ENCODE measurements at places on chromosomes 4 and X.
A peak's percentile ranks its signal among the peaks of the same experiment; 100 is the strongest.

- DNase-seq: no peak
Observed at GRCh38 chr4:101262683-101263082, 84.6 kb downstream of the PPP3CA start.

DNA sequence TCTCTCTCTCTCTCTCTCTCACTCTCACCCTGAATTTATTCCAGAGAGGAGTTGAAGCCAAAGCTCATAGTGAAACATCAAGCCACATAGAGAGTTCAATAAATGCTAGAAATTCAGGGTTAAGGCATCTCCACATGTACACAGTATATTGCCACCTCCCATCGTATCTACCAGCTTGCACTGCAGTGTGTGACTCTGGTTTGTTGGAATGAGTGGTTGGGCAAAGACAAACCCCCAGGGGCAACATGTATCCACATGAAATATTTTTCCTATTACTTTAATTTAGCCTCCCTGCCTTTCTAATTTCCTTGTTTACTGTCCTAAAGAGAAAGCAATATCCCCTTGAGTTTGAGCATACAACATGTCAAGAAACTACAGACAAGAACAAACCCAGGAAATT, 247.3 kb downstream of the SPATA18 start:
- no peak for DNase-seq

- peak; percentile 86 for DNase-seq
Observed at GRCh38 chrX:107205770-107206696, at the start of the genes DNAAF6 and NUP62CL. DNAAF6 (plus strand) TSS chrX:107206611; CDS start chrX:107212876, 6,265 bp downstream. NUP62CL (minus strand) TSS chrX:107206433; CDS start chrX:107175146, 31,287 bp downstream.

GRCh38 chr4:17072483-17072882, 174.0 kb upstream of the LDB2 start:
- no peak for DNase-seq

DNA sequence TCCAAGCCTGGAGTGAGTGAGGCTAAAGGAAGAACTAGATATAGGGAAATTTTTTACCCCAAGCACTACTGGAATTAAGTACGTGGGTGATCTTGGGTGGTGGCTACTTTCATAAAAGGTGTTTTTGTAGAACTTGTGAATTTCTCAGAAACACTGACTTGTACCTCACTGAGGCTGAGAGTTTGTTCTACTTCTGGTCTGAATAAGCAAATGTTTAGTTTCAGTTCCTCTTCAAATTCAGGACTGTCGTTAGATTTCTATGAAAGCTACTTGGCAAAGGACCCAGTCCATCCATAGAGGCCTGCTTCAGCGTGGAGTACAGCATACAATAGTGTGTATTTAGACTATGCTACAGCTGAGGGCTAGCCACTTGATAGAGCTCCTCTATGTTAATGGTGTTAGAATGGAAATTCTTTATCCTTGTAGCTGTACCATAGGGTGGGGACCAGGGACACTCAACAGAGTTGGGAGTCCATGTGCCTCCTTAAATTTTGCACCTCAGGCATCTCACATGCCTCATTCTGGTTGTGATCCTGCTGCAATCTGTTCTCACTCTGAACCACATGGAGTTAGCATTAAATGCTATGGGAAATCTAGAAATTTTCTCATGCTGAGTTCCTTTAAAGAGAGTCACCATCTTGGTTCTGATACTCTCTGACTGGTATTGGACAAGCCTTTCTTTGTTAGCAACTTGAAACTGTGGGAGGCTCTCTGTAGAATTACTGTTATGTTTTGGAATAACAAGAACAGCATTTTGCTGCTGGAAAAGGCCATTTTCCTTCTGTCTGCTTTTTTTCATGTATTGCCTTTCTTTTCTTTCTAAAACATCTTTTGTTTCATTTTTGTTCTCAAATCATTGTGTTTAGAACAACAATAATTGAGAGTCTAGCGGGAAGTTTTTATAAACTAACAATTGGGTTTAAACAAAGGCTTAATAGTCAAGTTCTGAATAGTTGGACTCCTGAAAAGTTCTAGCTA, 86.8 kb downstream of the PDGFRA start:
- DNase-seq: no peak

GRCh38 chr4:75432683-75433082, 81.5 kb downstream of the RCHY1 start:
- DNase-seq: no peak

GRCh38 chr4:173257732-173258717, 76.1 kb downstream of the HMGB2 start:
- DNase-seq: peak; percentile 62

GRCh38 chr4:173254646-173255045, 79.5 kb downstream of the HMGB2 start:
- DNase-seq: no peak

- no peak for DNase-seq
Observed at GRCh38 chr4:86657382-86657781, 63.3 kb downstream of the PTPN13 start.

DNA sequence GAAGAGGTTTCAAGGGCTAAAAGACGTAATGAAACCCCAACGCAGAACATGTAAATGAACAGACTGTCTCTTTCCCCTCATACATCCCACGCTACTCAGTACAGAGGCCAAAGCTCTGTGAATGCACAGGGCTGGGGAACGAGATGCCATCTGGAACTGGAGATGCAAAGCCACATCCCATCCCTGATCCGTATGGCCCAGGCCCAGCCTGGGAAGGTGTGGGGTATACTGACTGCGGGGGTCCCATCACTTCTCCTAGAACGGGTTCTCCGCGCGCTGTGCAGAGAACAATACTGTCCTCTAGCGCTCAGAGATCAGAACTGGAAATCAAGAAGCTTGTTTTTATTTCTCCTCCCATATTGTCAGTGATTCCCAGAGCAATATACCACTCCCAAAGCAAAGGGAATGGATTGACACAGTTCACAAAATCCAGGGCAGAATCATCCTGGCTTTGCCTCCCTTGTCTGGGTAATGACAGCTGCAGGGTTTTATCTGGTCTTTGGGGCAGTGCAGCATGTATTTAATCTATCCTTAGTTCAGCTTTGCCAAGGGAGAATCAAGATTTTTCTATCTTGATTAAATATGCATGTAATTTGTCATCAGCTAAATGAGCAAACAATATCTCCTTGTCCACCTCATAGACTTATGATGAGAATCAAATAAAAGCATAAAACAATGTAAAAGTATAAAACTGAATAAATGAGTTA, 47.3 kb upstream of the TLR3 start:
- DNase-seq: no peak

DNA sequence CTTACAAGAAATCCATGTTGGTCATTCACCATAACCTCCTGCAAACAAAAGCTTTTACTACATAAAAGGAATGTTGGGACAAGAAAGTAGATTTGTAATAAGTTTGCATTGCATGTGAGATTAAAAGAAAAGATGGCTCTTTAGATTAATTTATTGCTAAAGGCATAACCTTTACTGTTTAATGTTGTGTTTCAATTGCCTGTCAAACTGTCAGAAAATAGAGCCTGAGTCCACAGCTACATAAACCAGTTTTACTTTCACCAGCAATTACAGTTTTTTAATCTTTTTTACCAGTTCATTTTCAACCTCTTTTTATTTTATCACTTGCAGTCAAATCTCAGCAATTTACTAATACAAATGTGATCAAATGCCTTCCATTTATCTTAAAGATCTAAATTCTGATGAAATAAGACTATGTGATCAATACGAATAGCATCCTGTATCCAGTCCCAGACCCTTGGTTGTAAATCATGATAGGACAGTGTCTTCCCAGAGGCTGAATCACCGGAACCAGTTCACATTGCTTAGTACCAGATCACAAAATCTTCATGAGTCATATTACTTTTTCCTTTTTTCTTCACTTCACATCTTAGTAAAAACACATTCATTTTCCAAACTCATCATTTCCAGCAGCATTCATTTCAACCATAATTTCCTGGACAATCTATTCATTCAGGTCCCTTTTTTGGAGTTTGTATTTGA, 95.4 kb upstream of the FRG1 start:
- no peak for DNase-seq

- DNase-seq: no peak
Observed at GRCh38 chr4:6121276-6121850, 79.0 kb downstream of the JAKMIP1 start.

GRCh38 chr4:94897023-94897422, 139.3 kb downstream of the BMPR1B start:
- DNase-seq: no peak

- peak; percentile 55 for DNase-seq
Observed at GRCh38 chr4:88659055-88659889, 38.4 kb downstream of the NAP1L5 start.

GRCh38 chr4:158682066-158682465, 10.0 kb downstream of the ETFDH start:
- no peak for DNase-seq

GRCh38 chrX:22541926-22542325, 269.2 kb downstream of the CBLL2 start:
- DNase-seq: no peak

DNA sequence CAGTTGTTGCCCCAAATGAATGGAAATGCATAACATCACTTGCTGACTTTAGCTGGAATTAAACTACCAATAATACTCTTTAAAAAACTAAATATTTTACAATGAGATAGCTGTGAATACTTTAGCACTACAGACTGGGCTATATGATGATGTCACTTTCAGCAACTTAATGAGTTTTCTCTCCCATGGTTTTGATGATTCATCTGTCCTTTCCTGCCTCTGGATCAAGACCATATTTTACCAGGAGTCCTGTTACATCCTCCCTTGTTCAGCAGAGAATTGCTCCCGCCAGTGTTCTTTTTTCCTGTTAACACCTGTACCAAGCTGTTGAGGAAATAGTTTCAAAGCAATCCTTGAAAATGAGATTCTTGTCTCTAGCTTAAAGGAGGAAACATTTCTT, 543.0 kb downstream of the SPRY1 start:
- no peak for DNase-seq

- DNase-seq: no peak
Observed at GRCh38 chr4:31929676-31930345, 1209.6 kb downstream of the PCDH7 start.

- DNase-seq: no peak
Observed at GRCh38 chr4:81021142-81021944, 9.2 kb upstream of the BMP3 start.

DNA sequence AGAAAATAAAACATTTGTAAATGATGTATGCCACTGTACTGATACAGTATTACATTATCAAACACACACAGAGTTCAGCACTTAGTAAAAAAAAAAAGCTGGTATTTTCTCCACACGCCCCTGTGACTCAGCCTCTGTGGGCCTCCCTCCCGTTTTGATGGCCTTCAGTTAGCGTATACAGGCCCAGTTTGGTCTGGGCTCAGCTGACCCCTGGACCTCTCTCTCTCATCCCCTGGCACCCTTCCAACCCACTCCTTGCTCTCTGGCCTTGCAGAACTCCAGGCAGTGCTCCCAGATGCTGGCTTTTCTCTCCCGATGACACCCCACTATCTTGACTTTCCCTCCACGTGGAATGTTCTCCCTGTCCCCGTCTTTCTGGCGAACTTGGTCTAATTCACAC, 89.0 kb upstream of the LIMCH1 start:
- no peak for DNase-seq

GRCh38 chr4:104022226-104022625, 302.4 kb upstream of the TACR3 start:
- DNase-seq: no peak

- DNase-seq: no peak
Observed at GRCh38 chr4:111404673-111405072, 740.6 kb upstream of the FAM241A start.

GRCh38 chrX:22999696-23000223, at the start of gene DDX53:
DDX53 (plus strand) TSS chrX:22999960; CDS start chrX:23000058, 98 bp downstream.
- DNase-seq: no peak

GRCh38 chr4:130054908-130055307, 959.0 kb downstream of the C4orf33 start:
- no peak for DNase-seq

DNA sequence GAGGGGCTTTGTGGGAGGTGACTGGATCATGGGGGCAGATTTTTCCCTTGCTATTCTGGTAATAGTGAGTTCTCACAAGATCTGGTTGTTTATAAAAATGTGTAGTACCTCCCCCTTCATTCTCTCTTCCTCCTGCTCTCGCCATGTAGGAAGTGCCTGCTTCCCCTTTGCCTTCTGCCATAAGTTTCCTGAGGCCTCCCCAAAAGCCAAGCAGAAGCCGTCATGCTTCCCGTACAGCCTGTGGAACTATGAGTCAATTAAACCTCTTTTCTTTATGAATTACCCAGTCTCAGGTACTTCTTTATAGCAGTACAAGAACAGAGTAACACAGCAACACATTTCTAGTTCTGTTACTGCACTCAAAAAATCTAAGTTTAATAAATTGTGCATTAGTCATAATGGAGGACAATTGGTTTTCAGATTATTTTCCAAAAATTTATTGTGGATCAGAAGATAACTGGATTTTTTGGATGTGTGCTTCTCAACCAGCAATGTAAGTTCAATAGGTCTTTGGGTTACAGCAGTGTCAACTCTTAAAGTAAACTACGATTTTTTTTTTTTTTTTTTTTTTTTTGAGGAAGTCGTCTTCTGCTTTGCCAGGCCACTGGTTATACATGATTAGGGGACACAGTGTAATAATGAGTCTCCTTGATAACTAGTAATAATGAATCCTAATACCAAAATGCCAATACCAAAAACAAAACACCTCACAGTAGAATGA, 69.9 kb downstream of the CHIC2 start:
- no peak for DNase-seq

DNA sequence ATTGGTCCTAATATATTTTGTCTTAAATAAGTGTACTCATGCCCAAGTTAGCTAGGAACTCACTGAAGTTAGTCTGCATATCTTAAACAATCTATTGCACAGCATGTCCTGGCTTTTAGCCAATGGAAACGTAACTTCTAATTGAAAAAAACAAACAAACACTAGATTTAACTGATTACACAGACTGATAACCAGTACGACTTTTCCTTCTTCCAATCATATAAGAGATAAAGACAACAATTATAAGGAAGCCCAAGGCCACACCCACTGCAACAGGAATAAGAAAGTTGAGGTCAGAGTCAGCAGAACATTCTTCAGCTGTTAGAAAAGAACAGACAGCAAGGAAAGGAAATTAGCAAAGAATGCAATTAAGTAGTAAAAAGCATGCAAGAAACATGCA, 40.8 kb downstream of the LAMP2 start:
- peak; percentile 1 for DNase-seq

DNA sequence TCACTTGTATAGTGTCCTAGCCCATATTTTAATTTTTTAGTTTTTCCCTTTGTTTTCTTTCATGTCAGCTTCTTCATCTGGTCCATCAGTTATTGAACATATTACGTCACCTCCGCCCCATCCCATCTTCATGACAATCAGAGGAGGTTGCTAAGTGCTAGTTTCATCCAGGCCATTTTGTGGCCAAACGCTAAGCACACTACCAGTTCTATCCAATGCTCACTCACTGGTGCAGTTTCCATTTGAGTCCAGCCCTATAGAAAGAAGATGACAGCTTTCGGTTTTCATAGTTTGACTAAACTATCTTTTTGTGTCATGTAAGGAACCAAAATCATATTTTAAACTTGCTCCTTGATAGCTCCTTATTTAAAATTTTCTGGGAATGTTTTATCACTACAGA, 304.2 kb downstream of the TENM3 start:
- no peak for DNase-seq

- no peak for DNase-seq
Observed at GRCh38 chr4:164423819-164424218, 330.1 kb upstream of the SMIM31 start.

GRCh38 chrX:96861218-96861617, 22.5 kb upstream of the RPA4 start:
- no peak for DNase-seq
